ENCODE measurements at places on chromosomes 5 and 9.
A peak's percentile ranks its signal among the peaks of the same experiment; 100 is the strongest.

GRCh38 chr5:57435701-57436134 is 46.9 kb downstream of the ACTBL2 start:
- DNase-seq: no peak

- DNase-seq: no peak
Observed at GRCh38 chr5:175107028-175107588, 336.9 kb downstream of the DRD1 start.

DNA sequence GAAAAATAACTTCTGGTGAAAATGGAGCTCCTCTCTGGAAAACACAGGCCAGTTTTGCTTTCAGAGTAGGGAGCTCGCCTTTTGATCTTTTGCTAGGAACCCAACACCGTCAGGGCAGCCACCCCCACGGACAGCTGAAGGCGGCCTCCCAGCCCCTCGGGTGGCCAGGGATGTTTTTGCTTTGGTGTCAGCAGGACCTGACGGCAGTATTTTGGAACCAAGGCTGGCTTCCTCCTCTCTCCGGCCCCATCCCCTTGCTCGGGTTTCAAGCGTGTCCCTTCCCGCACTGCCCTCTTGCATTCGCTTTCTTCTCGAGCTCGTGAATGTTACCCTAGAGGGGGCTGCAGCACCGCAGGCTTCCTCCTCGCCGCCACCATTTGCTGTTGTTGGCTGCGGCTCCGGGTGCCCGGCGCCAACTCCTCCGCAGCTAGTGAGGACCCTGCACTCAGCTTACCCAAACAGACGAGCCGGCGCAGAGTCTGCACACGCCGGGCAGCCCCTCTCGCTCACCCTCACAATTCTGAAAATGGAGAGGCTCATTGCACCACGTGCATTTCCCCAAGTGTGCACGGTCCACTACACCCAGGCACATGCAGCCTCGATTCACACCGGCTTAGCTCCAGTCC is 35.5 kb upstream of the ADAMTSL1 start:
- DNase-seq: no peak

- DNase-seq: no peak
Observed at GRCh38 chr5:149018909-149019443, 43.9 kb downstream of the SH3TC2 start.

DNA sequence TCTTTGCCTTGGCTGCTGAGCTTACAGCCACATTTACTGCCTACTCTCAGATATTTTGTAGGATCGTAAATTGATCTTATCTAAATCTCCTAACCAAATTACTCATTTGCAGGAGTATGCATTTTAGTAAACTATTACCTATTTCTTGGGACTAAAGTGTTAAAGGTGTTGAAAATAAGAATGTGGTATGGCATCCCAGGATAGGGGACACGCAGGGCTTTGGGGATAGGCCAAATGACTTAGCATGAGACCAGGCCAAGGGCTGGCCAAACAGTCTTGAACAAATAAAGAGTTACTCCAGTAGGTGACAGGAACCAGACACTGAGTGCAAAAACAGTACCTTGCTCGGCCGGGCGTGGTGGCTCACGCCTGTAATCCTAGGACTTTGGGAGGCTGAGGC is 25.1 kb downstream of the TBC1D2 start:
- no peak for DNase-seq

DNA sequence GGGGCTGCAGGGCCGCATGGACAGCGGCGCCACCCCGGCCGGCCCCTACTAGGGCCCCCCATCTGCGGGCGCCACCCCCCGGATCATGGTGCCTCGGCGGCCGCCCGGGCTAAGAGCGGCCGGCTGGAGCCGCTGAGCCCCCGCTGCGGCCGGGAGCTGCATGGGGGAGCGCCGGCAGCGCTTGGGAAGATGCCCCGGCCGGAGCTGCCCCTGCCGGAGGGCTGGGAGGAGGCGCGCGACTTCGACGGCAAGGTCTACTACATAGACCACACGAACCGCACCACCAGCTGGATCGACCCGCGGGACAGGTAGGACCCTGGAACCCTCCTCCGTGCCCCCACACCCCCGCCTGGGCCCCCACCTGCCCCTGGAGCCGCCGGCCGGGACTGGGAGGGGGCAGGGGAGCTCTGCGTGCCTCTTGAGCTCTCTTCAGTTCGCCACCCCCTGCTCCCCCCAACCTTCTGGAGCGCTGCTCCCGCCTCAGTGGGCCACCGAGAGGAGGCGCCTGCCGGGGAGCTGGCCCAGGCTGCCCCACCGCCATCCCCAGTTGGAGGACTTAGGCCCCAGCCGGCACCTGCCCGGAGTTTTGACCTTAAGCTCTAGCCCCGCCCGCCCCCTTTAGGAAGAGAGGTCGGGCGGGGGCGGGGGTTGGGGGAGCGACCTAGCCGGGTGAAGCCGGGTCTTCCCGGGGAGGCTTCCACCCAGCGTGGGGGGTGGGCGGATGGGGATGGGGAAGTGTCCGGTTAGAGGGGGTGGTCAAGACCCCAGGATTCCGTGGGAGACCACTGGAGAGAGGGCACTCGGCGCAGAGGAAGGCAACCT is 730 bp downstream of the WWC1 start:
- no peak for DNase-seq

DNA sequence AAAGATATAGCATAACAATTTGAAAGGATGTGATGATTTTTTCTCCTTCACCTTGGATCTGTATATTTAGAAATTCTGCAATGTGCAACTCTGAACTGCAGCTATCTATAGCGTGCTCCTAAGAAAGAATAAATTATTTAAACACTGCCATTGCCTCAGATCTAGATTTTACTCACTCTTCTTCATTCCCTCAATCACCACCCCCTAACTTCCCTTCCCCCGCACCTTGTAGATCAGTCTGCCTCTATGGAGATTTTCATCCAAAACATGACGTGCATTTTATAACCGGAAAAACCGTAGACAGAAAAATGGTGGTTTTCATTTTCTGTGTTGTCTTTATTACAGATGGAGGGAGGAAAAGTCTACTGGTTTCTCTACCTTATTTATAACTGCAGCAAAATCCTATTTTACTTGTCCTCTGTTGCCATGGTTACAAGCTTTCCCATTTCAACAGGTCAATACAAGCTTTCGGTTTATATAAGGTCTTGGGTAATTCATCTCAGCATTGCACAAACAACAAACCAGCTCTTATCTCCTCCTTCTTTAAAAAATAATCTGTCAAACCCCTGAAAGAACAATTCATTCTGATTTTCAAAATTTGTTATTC is 480.0 kb downstream of the TAF11L14 start:
- no peak for DNase-seq

DNA sequence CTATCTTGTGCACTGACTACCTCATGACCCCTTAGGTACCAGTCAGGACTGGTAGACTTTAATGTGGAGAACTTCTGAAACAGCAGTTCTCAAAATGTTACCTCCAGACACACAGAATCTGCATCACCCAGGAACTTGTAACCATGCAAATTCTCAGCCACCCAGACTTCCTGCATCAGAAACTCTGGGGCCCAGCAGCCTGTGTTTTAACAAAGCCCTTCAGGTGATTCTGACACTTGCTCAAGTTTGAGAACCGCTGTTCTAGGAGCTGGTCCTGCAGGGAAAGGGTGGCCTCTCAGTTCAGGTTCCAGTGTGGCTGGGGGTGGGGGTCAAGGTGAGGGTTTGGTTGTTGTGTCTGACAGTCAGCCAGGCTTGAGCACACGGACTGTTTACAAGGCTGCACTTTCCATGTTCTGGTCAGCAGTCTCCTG is 28.4 kb downstream of the ZFP62 start:
- DNase-seq: peak; percentile 53

DNA sequence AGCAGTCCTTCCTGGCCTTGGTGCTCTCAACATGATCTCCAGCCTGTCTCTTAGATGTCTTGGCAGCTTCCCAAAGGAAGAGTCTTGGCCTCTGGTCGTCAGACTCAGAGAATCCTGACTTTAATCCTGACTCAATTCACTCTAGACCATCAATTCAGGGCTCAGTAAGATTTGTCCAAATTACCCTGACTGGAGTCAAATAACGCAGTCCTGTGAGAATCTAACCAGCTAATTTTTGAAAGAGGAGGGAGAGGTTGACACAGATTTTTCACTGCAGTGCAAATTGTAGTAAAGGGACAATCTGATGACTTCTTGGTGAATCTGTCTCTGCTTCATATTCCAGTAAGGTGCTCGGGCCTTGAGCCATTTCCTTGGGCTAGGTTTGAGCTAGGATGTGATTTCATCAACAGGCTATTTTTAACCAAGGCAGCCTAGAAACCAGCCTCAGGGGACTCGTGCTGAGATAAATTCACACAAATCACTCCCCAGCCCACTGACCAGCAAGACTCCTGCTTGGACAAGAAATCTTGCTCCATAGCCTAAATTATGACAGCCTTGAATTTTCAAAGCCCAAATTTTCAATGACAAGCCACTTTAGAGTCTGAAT is 257.4 kb downstream of the ENC1 start:
- DNase-seq: no peak

DNA sequence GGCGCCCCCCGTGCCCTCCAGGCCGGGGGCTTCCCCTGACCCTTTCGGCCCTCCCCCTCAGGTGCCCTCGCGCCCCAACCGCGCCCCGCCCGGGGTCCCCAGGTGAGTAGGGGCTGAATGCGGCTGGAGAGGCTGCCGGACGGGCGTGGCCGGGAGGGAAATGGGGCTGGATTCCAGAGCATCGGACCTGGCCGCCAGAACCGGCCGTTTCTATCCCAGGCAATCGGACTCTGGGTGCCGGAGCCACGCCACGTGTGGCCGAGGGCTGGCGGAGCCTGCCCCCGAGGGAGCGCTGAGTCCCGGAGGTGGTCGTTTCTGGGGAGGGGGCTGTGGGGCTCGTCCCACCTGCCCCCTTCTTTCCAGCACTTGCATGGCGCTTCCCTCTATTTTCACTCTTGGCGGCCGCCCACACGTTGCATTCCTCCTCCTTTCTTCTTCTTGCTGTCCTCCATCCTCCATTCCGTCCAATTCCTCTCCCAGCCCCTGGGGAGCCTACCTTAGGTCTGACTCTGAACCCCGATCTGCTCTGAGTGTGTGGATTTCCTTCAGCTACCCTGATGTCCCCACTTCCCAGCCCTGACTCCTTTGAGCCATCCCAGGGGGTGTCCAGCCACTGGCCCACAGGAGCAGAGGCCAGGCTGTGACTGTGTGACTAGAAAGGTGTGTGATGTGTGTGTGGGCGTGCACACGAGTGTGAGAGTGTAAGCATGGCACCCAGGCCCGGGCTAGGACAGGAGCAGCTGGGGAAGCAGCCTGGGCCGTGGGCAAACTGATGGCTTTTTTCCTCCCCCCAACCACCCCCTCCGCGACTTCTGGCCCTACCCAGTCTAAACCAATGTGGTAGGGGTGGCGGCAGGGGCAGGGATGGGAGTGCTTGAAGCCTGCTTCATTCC is 24.7 kb downstream of the GOLGA2 start:
- DNase-seq: no peak

- DNase-seq: no peak
Observed at GRCh38 chr5:170261528-170262043, 28.8 kb downstream of the C5orf58 start.

DNA sequence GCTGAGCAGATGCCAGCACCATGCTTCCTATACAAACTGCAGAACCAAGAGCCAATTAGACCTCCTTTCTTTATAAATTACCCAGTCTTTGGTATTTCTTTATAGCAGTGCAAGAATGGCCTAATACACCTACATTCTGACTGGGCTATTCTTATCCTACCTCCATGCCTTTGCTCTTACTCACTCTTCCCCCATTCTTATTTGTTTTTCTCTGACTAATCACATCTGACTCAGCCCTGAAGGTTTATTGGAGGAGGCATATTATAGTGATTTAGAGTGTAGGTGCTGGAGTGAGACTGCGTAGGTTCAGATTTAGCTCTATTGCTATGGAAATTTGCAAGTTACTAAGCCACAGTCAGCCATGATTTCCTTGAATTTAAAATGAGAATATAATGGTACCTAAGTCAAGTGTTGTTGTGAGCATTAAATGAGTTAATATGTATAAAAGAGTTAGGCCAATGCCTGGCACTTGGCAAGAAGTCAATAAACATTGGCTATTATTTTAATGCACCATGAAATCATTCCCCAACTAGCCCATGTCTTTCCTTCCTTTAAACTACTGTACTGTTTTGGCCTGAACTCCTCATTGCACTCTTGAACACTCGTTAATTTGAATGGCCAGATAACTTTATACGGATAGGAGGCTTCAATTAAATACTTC is 531.2 kb upstream of the ZNF608 start:
- DNase-seq: no peak

GRCh38 chr5:152884006-152884405 is 478.9 kb upstream of the NMUR2 start:
- DNase-seq: no peak

DNA sequence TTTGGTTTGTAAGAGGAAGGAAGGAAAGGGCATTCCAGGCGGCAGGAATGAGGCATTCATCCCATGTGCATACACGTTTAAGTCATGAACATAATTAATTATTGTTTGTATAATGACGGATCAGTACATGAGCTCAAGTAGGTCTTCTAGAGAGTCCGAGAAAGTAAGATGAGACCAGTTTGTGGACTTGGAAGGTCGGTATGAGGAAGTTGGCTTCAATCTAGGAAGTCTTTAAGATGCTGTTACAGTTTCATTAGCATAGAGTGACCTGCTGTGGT is 2.1 kb downstream of the GTF3C4 start:
- no peak for DNase-seq

DNA sequence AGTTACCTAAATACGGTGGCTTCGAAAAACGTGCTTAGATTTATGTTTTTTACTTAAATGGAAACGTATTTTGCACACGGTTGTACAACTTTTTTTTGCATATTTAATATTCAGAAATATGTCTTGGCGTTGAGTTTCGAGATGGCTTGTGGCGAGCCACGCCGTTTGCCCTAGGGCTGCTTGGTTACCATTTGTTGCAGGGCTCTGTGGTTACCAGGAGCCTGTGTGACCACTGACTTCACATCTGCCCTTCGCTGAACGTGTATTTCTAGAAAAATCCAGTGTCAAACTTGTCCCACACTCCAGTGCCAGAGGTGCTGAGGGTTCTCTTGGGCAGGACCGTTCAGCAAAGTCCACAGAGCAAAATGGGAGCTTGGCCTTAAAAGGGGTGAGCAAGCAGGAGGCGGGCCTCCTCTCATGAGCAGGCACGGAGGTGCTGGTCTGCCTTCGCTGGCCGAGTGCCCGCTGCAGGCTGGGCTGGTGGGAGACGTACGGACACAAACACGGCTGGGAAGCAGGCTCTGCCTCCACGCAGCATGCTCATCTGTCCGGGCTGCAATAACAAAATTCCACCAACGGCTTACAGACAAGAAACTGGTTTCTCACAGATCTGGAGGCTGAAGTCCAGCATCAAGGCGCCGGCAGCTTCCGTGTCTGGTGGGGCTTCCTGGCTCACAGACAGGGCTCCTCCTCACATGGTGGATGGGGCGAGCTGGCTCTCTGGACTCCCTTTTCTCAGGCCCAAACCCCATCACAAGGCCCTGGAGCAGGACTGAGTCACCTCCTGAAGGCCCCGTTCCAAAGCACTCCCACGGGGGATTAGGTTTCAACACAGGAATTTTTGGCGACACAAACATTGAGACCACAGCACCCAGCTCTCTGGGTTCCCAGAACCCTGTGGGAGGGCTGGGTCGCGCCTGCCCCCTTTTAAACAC is 5.4 kb downstream of the MRPL36 start:
- DNase-seq: no peak

DNA sequence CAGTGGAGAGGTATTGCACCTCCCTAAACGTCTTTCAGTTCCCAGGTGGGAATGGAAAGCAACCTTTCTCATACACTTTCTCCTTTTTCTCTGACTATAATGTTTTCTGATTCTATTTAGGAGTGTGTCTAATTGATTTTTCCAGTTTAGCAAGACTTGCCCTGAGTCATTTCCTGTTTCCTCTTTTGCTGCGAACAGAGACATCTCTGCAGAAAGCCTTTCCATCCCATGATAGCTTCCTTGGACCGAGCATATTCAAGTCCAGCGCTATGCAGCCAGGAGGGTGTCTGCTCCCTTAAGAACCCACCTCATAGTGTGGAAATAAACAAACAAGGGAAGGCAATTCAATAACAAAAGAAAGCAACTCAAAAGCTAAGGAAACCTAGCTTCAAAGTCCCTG is 60.0 kb upstream of the CDH6 start:
- no peak for DNase-seq
